ENCODE measurements at places on chromosomes 2 and 18. TPM values are rescaled to one million over a fixed set of nuclear protein-coding genes. Genes with fewer than 3 reads are reported as not detected.

DNA sequence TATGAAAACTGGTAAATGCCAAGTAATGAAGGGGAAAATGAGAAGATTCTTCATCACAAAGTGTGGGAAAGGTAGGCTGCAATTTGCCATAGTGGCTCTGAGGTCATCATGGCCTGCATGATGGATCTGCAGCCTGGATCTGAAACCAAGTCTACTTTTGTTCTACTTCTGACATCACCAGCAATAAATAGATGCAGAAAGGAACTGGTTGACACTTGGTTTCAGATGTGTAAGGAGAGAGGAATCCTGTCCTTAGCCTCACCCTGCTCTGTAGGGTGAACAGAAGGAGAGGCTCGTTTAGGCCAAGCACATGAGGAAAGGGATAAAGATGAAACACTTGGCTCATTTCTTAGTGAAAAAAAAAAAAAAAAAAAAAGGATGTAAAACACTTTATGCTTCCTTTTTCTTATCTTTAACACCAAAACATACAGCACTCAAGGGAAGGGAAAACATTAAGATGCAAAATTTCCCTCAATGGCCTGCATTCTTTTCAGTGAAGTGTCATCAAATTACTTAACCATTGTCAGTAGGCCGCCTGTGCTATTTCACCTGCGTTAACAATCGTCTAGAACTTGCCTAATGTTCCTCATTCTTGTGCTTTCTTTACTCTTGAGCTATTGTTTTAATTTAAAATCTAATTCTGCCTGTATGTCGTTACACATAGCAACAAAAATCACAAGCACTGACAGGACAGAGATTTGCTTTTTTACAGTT, 3.9 kb downstream of the NEB start:
- H3K27ac ChIP-seq = peak overlapping the region; percentile 14
- H3K27me3 ChIP-seq = no peaks in the 10 kb centered on the region
- peak; percentile 69 for DNase-seq
- H3K4me1 ChIP-seq = peaks cover 10% of the 10 kb centered on the region

DNA sequence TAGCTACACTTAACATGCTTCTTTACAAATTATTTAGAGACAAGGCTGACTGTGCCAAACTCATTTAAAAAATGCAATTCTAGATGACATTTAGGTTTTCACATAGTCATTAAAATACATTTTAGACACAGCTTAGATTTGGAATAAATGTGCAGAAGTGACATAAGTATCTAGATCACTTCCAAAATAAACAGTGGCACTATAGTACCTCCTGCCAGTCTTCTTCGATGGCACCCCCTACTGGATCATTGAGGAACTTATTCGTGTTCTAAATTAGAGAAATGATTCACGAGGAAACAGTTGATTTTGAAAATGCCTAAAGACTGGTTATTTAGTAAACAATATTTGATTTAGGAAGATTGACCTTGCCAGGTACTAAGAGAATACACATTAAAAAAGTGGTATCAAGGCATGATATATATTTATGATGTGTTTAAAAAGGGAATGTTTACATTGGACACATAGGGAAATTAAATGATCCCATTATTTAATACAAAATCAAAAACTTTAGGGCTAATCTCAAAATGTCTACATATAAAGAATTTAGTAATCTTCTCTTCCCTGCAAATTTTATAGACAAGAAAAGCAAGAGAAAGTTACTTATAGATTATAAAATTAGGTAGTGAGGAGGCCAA, 323.9 kb downstream of the XIRP2 start:
- no peak overlapping the region for H3K27ac ChIP-seq
- H3K4me1 ChIP-seq = no peaks in the 10 kb centered on the region
- H3K27me3 ChIP-seq = no peaks in the 10 kb centered on the region
- H3K4me3 ChIP-seq = no peak overlapping the region
- no peaks in the 10 kb centered on the region for H3K36me3 ChIP-seq

DNA sequence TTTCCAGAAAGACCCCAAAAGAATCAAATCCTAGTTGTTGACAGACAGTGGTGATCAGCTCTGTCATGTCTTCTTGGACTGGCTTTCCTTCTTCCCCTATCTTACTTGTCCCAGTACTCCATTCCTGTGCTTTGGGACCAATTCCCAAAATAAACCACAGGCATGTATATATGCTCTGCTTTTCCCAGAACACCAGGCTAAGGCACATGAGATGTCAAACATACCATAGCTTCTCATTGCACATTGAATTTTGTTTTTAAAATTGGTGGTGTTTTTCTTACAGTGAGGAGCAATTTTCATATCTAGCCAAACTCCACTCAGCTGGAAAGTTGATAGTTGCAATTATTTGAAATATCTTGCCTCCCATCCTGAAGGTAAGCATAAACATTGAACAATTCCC, 88.9 kb upstream of the RGPD4 start:
- H3K27me3 ChIP-seq = no peaks in the 10 kb centered on the region
- H3K4me3 ChIP-seq = no peak overlapping the region
- H3K36me3 ChIP-seq = no peaks in the 10 kb centered on the region
- H3K4me1 ChIP-seq = no peaks in the 10 kb centered on the region
- no peak for DNase-seq

GRCh38 chr2:216879727-216880508, 20.1 kb upstream of the TNP1 start:
- H3K4me3 ChIP-seq = no peak overlapping the region
- no peaks in the 10 kb centered on the region for H3K27me3 ChIP-seq
- H3K27ac ChIP-seq = no peak overlapping the region

DNA sequence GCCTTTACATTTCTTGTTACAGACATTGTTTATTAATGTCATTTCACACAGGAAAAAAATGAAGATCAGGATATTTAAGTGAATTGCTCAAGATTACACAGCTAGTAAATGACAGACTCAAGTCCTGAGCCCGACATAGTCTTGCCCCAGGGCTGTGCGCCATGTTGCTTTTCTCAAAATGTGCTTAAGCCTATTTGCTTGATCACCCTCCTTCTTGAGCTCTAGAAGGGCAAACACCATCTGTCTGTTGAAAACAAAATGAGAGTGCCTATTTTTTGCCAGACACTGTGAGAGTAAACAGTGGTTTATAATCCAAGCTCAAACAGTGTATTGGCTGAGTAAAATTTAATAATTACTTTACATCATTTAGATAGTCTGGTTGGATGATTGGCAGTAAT, 34.8 kb upstream of the HNMT start:
- H3K27me3 ChIP-seq = peaks cover 31% of the 10 kb centered on the region
- no peaks in the 10 kb centered on the region for H3K36me3 ChIP-seq
- DNase-seq = peak; percentile 4

The RFTN2 gene
- total RNA-seq = 2.1 TPM

The TTR gene
- not detected for total RNA-seq

The AGXT gene
- not detected for total RNA-seq

The HOXD3 gene
- total RNA-seq = 5.2 TPM

The FOXI3 gene
- total RNA-seq = not detected

The FEV gene
- total RNA-seq = not detected

The UGT1A5 gene
- total RNA-seq = not detected

Measured in GM23248 (cell line).